AG04450 (cell line): ENCODE measurements at places on chromosomes 12 and 14. TPM values are rescaled to one million over a fixed set of nuclear protein-coding genes. Genes with fewer than 3 reads are reported as not detected.

DNA sequence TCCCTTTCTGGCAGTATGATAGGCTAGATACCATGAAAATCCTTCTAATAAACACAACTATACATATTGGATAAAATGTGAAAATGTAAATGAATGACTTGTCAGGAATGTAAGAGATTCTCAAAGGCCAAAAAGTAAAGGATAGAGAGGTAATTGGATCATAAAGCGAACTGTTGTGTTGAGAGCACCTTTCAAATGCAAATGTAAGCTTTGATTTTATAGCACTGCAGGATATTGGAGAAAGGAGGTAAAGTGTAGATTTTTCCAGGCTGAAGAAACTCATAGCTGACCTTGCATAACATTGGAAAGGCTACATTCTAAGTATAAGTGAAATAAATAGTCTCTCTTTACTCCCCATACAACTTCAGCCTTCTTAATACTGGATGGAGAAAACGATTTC, 54.0 kb downstream of the PTPRB start:
- DNase-seq, result no peak

GRCh38 chr12:48486679-48487078, 4.4 kb downstream of the C12orf54 start:
- no peak for DNase-seq

DNA sequence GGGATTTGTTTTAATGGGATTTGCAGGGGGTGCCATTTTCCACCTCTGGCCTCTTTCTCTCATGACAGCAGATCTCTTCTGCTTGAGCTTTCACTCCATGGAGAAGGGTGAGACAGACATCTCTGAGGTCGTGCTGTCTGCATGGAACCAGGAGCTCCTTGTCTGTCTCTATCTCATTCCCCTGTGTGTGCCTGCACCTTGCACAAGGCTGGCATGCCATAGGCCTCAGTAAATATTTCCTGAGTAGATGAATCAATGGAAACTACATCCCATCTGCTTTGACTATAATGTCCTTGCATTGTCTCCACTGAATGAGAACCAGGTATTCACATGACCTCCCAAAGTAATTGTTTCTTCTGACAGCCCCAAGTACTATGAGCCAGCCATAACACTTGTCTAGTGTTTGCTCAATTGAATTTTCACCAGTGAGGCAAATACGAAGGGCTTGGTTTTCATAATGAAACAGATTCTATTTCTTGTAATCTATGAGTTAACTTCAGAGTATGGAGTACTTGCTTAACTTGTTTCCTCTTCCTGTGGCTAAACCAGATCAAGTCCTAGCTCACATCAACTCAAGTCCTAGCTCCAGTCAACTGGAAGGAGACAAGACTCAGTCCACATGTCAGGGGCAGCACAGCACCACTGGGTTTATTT, 32.3 kb downstream of the KCNK13 start:
- no peak for DNase-seq

The CACNA1C gene
- polyA plus RNA-seq, result 5.9 and 6.3 TPM in 2 replicates

The C1S gene
- polyA plus RNA-seq, result 406 and 458 TPM in 2 replicates

DNA sequence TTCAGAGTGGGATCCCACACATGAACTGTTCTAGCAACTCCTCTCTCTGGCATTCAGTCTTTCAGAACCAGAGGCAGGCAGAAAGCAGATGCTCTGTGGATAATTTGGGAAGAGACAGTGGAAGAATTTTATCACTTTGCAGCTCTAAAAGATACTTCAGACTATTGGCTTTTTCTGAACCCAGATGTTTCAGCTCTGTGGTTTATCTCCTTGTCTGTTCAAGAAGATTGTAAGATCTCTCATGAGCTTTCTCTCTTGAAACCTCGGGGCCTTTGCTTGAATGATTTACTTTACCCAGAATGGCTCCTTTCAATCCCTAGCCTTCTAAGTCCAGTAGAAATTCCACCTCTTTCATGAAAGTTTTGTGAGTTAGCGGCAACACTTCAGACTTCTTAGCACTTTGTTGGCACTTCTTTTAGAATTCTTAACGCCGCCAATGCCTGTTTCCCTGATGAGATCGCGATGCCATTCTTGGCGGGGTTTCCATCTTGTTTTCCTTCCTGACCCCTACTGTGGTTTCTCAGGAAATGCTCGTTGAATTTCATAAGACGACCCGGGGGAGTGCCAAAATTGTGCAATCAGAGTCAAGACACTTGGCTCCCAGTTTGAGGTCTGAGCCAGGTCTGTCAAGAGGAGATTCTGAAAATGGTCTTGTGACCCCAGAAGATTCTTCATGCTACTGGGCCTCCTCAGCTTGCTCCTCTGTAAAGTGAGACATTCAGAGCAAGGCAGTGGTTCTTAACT, 107.0 kb upstream of the PRICKLE1 start:
- peak; percentile 23 for DNase-seq

DNA sequence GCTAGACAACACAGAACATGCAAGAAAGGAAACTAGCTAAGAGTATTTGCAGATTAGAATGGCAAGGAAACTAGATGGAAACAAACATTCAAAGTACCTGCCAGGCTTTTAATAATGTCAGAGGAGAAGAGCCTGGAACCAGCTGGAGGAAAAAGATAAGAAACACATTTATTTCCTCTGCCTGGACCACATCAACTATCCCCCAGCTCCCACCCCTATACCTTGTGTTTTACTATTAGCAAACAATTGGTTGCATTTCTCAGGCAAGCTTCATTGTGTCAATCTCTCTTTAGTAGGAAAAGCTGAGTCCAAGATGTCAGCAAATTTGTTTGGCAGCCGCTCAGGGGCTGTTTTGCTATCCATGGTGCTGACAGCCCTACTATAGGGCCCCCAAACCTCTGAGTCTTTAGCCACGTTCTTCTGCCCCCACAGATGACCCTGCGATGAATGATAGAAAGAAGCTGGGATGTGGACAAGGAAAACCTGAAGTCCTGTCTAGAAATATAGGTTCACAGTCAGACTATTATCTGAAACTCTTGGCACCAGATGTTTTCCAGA, 11.6 kb upstream of the SYNDIG1L start:
- DNase-seq, result no peak
